ENCODE measurements at places on chromosomes 4 and X.

GRCh38 chr4:169765835-169766234 lies 8.1 kb upstream of the HPF1 start:
- no peak for DNase-seq

- DNase-seq = no peak
These were observed 287.8 kb downstream of the RAPGEF2 start for GRCh38 chr4:159390648-159391047.

- no peak for DNase-seq
These were observed 27.0 kb upstream of the TSPAN5 start for GRCh38 chr4:98685225-98686042.

- DNase-seq = peak; percentile 21
These were observed 195.8 kb downstream of the PDHA2 start for GRCh38 chr4:96035727-96036126.

DNA sequence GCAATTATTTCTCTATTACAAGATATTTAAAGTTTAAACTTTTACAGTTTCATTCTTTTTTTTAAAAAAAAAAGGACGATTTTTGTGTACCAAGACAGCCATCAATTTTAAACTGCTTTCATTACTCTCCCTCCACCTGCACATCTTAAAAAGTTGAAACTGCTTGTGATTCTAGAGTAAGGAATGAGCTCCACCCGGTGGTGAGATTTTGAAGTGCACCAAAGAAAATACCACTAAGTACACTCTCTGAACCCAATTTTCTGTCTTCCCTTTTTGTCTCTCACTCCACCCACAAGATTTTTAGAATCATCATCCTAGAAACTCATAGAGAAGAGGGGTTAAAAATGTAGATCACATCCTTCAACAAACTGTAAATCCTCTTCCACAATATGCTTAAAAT lies 91.3 kb upstream of the WDR44 start:
- DNase-seq = peak; percentile 55

DNA sequence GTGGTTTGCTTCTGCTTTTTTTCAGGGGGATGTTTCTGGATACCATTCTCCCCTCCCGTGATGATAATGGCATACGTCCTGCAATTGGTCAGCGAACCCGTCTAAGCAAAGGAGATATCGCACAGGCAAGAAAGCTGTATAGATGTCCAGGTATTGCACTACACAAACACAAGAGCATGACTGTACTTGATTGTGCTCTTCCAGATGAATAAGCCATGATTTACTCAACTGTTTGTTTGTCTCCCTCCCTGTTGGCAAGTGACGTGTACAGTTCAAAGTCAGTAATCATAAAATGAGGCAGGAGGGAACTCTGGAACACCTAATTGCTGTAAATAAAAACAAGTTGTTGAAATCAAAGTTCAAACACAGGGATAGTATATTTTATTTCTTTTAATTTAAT lies 141.4 kb downstream of the TLL1 start:
- DNase-seq = no peak

DNA sequence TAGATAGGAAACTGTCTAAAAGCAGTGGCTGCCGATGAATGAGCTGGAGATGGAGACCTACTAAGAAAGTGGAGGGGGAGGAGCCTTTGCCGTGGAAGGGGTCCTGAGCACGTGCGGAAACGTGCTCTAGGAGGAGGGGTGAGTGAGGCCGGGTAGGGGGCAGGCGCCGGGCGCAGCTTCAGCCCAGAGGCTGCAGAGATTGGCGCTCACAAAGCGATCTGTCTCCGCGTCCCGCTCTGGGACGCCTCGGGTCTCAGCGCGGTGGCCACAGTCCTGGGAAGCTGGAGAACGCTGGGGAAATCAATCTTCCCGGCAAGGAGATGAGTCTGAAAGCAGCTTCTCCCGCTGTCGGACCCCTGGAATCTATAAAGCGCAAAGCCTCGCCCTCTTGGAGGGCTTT lies 444 bp upstream of the ARHGAP6 start:
- no peak for DNase-seq

GRCh38 chrX:73758250-73758649 lies 195.3 kb downstream of the CHIC1 start:
- DNase-seq = no peak

DNA sequence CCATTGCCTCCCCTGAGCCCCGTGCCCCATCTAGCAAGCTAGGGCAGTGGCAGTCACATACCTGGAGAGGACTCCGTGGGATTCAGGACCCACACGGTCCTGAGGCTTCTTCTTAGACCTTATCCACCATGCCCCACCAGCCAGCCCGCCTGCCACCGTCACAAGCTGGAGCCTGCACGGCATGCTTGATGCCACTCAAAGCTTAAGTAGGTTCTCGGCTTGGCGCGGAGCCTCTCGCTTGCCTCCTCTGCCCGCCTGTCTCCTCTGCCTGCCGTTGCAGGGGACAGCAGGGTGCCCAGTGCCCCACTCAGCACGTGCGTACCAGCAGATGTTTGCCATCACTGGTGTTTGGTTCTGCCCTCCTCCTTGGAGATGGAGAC lies 14.1 kb downstream of the PSAPL1 start:
- DNase-seq = no peak

DNA sequence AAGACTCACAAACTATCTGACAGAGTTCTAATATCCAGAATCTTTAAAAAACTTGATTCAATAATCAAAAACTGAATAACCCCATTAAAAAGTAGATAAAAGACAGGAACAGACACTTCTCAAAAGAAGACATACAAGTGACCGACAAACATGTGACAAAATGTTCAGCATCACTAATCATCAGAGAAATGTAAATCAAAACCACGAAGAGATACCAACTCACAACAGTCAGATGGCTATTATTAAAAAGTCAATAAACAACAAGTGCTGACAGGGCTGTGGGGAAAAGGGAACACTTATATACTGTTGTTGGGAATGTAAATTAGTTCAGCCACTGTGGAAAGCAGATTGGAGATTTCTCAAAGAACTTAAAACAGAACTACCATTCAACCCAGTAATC lies 138.1 kb upstream of the RASGEF1B start:
- no peak for DNase-seq

GRCh38 chr4:11732155-11732554 lies 303.5 kb upstream of the HS3ST1 start:
- DNase-seq = no peak

GRCh38 chr4:27123769-27124124 lies 263.1 kb downstream of the STIM2 start:
- DNase-seq = no peak

DNA sequence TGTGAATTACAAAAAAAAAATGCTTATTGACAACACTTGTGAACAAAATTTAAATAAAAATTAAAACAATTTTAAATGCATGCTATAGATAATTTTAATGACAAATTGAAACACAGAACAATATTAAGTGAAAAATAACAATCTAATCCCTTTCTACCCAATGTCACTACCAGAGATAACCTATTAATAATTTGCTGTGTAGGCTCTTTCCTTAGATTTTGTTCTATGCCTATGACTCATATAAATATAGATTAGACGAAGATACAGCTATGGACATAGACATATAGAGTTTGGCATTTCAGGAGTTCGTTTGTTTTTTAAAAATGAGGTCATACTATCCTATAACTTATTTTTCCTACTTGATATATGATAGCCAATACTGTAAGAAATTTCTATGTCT lies 18.1 kb downstream of the PLAC8 start:
- no peak for DNase-seq

GRCh38 chr4:140755774-140756318 lies 339 bp downstream of the TBC1D9 start:
- DNase-seq = no peak

DNA sequence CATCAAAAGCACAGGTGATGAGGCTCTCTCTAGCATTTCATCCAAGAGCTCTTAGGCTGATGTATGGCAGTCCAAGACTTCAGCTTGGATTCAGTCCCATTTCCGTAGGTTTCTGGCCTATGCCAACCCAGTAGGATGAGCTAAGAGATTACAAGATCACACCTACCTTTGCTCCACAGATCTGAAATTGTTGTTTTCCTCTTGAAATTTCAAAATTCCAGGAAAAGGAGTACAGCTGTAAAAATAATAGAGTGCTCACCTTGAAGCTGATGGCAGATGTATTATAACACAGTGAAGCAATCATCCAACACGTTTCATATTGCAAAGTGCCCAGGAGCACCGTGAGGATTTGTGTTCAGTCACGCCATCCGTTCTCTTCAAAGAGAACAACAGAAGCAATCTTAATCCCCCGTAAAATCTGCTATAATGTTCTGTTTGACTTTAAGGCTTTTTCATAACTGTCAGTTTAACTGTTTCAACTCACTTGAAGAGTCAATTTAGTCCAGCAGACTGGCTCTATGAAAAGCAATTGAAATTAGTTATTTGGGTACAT lies 137.5 kb downstream of the CPE start:
- no peak for DNase-seq

DNA sequence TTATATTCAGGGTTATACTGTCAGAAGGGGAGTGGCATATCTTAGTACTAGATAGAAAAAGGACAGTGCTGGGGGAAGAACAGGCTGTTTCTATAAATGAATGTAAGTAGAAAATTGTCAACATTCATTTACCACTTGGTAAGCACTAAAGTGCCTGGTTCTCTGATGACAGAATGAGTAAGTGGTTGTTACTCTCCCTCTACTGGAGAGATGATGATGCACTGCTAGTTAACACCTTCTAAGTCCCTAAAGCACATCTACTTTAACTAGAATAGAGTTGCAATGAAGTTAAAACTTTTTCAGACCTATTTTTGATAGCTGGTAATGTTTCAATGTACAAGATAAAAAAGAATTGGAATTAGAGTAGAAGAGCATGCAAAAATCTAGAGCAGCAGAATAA lies 214.5 kb downstream of the KLHL4 start:
- no peak for DNase-seq

- peak; percentile 36 for DNase-seq
These were observed 233.1 kb upstream of the SPRY1 start for GRCh38 chr4:123163501-123163900.

- no peak for DNase-seq
These were observed 140.0 kb upstream of the MSX1 start for GRCh38 chr4:4719436-4719835.

DNA sequence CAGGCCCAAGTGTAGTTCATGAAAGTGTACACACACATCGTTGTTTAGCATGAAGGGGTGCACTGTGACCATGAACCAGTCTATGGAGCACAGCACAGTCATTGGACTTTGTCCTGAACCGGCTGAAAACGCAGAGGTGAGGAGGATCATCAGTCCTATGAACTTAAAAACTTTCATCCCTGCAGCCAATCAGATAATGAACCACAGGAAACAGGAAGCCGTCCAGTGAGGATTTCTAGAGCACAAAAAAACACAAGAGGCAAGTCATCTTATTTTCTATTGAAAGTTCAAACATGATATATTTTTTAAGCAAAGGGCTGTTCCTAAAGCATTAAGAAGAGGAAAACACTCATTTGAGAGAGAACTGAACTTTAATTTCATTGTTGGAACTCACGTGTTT lies 91.8 kb downstream of the PLAC1 start:
- DNase-seq = no peak

DNA sequence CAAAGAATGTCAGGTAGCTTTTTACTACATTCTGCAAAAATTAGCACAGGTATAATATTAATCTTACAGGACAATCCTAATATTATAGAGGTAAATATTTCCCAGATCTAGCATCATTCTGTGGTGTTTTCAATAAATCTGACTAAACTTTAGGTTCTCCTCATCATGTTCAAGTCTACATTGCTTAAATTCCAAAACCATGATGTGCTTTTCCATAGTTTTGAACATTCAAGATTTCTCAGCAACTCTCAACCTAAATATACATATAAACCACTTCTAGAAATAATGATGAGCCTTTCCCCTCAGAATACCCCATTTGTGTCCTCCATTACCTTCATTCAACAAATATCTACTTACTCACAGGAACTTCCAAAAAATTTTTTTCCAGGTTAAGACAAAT lies 23.1 kb downstream of the EIF4E start:
- no peak for DNase-seq

- DNase-seq = peak; percentile 80
These were observed 9.4 kb downstream of the UVSSA start for GRCh38 chr4:1356181-1356998.

DNA sequence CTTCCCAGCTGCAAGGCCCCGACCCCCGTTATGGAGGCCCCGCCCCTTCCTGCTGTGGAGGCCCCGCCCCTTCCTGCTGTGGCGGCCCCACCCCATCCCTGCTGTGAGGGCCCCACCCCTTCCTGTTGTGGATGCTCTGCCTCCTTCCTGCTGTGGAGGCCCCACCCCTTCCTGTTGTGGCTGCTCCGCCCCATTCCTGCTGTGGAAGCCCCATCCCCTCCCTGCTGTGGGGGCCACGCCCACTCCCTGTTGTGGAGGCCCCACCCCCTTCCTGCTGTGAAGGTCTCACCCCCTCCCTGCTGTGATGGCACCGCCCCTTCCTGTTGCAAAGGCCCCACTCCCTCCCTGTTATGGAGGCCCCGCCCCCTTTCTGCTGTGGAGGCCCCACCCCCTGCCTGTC lies 104.9 kb upstream of the PSAPL1 start:
- DNase-seq = peak; percentile 10

DNA sequence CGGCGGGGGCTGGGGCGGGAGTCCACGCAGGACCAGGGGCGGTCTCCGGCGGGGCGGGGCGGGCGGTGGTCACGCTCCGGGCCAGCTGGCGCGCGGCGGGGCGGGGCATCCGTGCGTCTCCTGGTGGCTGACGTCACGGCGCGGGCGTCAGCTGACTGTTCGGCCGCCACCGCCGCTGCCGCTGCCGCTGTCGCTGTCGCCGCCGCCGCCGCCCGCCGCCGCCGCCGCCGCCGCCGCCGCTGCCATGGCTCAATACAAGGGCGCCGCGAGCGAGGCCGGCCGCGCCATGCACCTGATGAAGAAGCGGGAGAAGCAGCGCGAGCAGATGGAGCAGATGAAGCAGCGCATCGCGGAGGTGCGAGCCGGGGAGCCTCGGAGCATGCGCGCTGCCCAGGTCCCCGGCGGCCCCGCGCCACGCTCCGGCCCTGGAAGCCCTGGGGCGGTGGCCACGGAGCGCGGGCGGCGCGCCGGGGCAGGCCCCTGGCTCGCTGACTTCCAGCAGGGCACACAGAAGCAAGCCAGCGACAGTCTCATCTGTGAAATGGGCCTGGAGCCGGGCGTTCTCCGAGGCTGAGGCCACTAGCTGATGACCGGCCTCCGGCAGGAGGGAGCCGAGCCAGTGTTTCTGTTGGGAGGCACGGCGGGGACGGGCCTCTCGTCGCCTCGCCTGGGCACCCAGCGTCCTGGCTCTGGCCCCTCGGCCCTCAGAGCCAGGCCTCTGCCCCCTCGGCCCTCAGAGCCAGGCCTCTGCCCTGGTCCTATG lies at the start of gene FAM50A:
TSS of gene FAM50A (plus strand) at position 150 of the 763 bp plus-strand sequence. CDS start at position 245, 95 bp downstream.
- DNase-seq = peak; percentile 87

DNA sequence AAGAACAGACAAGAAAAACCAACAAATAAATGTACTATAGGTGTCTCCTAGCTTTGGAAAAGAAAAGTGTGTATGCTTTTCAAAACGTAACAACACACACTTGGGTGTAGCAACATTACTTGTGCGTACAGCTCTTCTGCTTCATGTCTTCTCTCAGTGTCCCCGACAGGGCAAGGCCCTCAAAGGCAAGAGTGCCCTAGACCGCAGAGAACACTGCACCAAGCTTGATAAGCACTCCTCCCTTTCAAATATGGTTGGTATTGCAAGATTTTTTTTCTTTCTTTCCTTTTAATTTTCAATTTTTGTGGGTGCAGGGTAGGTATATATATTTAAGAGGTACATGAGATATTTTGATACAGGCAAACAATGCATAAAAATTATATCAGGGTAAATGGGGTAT lies 106.8 kb downstream of the EIF4E start:
- no peak for DNase-seq

- no peak for DNase-seq
These were observed 812.3 kb downstream of the PDHA2 start for GRCh38 chr4:96652158-96652557.

GRCh38 chrX:44899946-44900345 lies 27.0 kb downstream of the KDM6A start:
- no peak for DNase-seq

GRCh38 chr4:153472122-153473037 lies 6.2 kb downstream of the TMEM131L start:
- DNase-seq = peak; percentile 43
